ENCODE measurements at places on chromosomes 5 and 9.

GRCh38 chr5:139058121-139058520, 140.0 kb downstream of the SIL1 start:
- H3K4me1 ChIP-seq, result peaks cover 25% of the 10 kb centered on the region
- no peaks in the 10 kb centered on the region for H3K27me3 ChIP-seq
- no peak overlapping the region for H3K27ac ChIP-seq
- H3K36me3 ChIP-seq, result no peaks in the 10 kb centered on the region

DNA sequence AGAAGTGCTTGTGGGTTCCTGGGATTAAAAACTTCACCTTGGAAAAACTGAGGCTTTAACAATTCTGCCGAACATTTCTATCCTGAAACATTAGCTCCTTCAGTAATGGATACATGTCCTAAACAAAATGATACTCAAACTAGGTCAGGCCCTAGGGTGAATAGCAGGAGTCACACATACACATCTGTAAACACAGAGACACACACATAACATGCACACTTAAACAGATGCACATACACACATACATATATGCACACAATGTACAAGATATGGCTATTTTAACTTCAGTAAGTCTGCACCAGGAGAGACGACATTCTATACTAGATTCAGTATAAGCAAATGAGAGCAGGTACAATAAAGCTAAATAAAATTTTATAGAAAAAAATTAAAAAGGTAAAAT, 124.4 kb downstream of the DCP2 start:
- H3K4me3 ChIP-seq, result no peak overlapping the region
- H3K4me1 ChIP-seq, result peaks cover 1% of the 10 kb centered on the region
- H3K27ac ChIP-seq, result no peak overlapping the region
- no peak for DNase-seq

DNA sequence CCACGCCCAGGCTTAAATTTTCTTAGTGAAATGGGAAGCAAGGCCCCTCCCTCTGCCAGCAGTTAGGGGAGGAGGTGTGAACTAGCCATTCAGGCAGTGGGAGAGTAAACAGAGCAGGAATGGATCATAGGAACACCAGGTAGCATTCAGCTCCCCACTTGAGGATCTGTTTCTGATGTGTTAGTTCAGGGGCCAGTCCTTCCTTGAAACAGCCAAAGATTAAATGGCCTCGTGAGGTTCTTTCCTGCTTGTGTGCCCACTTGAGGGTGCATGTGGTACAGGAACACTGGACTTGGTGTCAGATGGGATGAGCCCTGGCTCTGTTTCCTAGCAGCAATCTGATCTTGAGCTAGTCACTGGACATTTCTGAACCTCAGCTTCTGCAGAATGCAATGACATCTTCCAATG, 21.2 kb downstream of the FAXDC2 start:
- no peak overlapping the region for H3K4me3 ChIP-seq
- no peak overlapping the region for H3K27ac ChIP-seq
- no peaks in the 10 kb centered on the region for H3K4me1 ChIP-seq
- H3K27me3 ChIP-seq, result no peaks in the 10 kb centered on the region
- no peak for DNase-seq

- H3K4me3 ChIP-seq, result no peak overlapping the region
- no peak overlapping the region for H3K27ac ChIP-seq
- no peaks in the 10 kb centered on the region for H3K4me1 ChIP-seq
These were observed 17.4 kb upstream of the CD180 start for GRCh38 chr5:67214036-67214435.

- H3K27me3 ChIP-seq, result no peaks in the 10 kb centered on the region
- H3K4me1 ChIP-seq, result peaks cover 2% of the 10 kb centered on the region
- no peaks in the 10 kb centered on the region for H3K36me3 ChIP-seq
- no peak overlapping the region for H3K4me3 ChIP-seq
- H3K27ac ChIP-seq, result no peak overlapping the region
These were observed 226.0 kb downstream of the HINT1 start for GRCh38 chr5:130939059-130939458.

DNA sequence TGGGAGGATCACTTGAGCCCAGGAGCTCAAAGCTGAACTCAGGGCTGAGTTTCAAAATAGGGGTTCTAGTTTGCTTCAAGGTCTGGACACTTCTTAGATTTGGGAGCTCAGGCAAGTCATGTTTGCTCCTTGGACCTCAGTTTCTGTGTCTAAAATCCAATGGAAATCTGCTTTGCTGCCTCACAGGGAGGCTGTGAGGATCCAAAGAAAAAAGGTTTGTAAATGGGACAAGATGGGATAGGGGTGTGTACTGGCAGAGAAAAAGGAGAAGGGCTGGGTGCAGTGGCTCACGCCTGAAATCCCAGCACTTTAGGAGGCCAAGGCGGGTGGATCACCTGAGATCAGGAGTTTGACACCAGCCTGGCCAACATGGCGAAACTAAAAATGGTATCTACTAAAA, 39.6 kb upstream of the SH3PXD2B start:
- DNase-seq, result no peak
- no peak overlapping the region for H3K27ac ChIP-seq
- H3K4me3 ChIP-seq, result no peak overlapping the region
- no peaks in the 10 kb centered on the region for H3K4me1 ChIP-seq

DNA sequence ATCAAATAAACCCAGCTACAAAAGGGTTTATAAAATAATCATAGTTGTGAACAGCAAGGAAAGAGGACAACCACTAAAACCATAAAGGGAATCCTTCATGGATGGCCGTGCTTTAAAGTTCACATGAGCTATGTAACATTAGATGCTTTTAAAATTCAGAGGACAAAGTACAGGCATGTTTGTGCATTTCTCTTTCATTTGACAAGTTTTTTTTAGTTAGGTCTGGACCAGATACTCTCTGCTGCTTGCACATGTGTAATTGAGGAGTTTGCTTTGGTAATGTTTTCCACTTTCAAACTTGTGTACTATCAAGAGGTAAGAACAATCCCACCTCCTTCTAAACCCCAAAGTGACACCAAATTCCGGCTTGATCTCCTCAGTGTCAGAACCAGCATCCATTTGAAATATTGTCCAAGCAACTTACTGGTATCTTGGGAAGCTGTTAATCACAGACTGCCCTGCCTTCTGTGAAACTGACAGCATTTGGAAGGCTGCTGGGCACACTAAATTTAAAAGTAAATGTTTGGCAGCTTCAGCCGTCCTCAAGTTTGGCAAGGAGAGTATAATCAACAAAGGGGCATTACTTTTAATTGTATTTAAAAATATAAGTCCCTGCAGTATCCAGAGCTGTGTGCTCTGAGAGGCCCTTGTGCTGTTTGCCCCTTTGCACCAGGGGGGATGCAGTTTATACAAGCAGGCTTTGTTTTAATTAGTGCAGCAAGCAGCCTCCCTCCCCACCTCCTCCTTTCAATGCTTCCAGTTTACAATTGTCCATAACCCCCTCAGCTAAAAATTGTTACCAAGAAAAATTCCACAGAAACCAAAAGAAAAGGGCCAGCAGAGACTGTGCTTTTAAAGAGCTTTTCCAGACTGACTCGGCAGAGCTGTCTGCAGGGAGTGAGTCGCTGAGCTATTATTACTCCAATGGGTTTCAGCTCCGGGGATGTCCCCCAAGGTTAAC, 328.3 kb upstream of the MPDZ start:
- H3K36me3 ChIP-seq, result no peaks in the 10 kb centered on the region
- no peak overlapping the region for H3K27ac ChIP-seq
- H3K27me3 ChIP-seq, result no peaks in the 10 kb centered on the region
- H3K4me1 ChIP-seq, result peaks cover 1% of the 10 kb centered on the region

GRCh38 chr5:55151923-55152842, 7.8 kb upstream of the GPX8 start:
- H3K27ac ChIP-seq, result no peak overlapping the region
- H3K27me3 ChIP-seq, result no peaks in the 10 kb centered on the region
- no peak for DNase-seq
- H3K4me3 ChIP-seq, result no peak overlapping the region

GRCh38 chr9:99259231-99259918, 37.3 kb downstream of the SEC61B start:
- H3K27me3 ChIP-seq, result no peaks in the 10 kb centered on the region
- no peak for DNase-seq
- no peak overlapping the region for H3K4me3 ChIP-seq
- no peak overlapping the region for H3K27ac ChIP-seq

GRCh38 chr9:79221084-79221483, 350.7 kb upstream of the TLE4 start:
- H3K4me3 ChIP-seq, result no peak overlapping the region
- no peaks in the 10 kb centered on the region for H3K36me3 ChIP-seq
- H3K27me3 ChIP-seq, result no peaks in the 10 kb centered on the region
- H3K4me1 ChIP-seq, result no peaks in the 10 kb centered on the region
